ENCODE measurements at places on chromosomes 7 and 10.

- peak; percentile 15 for DNase-seq
Observed at GRCh38 chr7:115232041-115232440, 310.1 kb downstream of the MDFIC start.

- DNase-seq = no peak
Observed at GRCh38 chr7:152176797-152177196, 151.3 kb downstream of the GALNT11 start.

DNA sequence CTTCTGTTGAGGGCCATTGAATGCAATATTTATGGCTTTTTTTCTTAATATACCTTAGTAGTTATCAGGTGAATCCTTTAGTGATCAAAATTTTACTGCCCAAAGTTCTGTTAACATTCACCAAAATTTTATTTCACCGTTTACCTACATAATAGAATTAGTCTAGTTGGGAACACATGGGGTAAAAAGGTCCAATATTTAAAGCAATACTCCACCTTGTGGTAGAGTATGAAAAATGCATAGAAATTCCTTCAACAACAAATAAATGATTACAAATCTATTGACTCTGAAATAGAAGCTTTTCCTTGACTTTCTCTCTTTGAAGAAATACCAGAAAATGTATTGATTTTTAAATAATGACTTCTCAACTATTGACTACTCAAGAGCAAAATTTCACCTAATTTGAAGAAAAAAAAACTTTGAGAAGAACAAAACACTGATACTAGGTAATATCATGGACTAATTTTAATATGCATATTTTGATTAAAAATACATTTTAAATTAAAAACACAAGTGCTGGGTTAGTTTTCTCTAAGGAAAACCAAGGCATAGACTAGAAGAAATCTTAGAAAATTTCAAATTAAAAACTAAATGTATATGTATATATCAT lies 43.3 kb downstream of the POLR1F start:
- peak; percentile 66 for DNase-seq

DNA sequence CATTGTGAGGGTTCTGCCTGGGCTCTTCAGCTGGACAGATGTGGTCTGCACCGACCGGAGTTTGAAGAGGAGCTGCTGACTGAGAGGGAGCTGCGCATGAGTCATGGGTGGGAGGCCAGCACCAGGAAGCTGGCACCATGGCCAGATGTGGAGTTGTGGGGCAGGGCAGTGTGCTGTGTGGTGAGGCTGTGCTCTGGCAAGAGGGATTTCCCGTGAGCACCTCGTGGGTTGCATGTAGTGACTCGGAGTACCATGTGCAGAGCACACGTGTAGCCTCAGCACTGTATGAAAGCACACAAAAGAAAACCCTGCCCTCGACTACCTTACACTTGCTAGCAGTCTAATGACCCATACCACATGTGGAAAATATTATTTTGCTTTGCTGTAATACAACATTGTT lies 103.4 kb downstream of the WNT2 start:
- peak; percentile 25 for DNase-seq

DNA sequence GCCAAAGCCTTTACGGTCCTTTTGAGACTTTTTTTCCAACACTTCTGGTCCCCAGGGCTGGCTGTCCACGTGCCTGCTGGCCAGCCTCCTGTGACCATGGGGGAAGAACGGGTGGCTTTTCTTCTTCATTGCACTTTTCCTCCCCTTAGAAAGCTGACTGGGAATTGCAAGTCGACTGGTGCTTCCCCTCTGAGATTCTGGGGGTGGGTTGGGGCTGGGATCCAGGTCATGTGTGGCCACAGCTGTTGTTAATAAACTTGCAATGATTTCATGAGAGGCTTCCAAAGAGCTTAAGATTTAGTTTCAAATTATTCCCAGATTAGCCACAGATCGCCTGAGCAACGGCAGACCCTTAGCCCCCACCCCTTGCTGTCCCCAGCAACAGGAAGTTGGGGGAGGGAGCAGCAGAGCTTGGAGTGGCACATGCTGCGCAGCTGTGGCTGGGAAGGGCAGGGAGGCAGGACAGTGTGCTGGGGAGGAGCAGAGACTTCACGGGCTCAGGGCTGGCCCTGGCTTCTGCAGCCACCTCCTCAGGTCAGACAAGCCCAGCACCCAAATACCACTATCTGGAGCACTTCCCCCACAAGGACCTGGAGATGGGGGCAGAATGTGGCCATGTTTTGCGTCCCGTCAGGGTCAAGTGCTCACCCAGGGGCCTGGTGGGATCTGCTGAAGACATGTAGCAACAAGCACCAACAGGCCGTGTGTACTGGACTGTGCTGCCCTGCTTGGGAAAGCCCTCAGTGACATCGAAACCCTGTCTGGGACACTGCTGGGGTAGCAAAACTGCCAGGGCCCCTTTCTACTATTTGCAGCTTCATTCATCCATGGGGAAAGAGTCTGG lies 147.1 kb downstream of the RNF216 start:
- peak; percentile 53 for DNase-seq

DNA sequence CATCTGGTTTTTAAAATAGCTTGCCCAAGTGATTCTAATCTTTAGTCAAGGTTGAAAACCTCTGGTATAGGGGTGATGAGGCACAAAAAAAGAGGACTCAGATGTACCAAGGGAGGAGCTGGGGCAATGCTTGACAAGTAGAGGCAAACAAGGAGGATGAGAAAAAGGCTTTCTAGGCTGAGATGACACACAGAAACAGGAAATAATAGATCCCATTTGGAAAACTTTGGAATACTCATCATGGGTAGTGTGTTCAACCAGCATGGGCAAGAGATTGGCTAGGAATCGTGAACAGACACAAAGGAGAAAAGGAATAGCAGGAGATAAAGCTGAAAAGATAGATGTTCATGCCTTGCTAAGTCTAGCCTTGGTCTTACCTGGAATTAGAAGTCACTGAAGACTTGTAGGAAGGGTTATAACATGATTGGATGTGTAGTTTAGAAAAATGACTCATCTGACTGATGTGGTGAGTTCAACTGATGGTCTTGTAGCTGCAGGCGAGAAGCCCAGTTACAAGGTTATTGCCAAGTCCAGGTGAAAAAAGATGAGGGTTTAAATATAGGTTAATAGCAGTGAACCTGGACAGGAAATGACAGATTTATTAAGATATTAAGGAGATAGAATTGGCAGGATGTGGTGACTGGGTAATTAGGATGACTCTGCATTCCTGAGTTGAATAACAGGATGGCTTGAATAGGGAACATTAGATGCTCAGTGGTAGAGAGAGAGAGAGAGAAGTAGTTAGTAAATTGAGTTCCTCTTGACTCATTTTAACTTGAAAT lies 214.0 kb upstream of the LRGUK start:
- peak; percentile 2 for DNase-seq

GRCh38 chr10:15353471-15354017 lies 17.5 kb downstream of the FAM171A1 start:
- no peak for DNase-seq

GRCh38 chr7:3201937-3202710 lies 98.9 kb upstream of the SDK1 start:
- peak; percentile 9 for DNase-seq

GRCh38 chr7:30879139-30880124 lies 32.2 kb upstream of the AQP1 start:
- no peak for DNase-seq

DNA sequence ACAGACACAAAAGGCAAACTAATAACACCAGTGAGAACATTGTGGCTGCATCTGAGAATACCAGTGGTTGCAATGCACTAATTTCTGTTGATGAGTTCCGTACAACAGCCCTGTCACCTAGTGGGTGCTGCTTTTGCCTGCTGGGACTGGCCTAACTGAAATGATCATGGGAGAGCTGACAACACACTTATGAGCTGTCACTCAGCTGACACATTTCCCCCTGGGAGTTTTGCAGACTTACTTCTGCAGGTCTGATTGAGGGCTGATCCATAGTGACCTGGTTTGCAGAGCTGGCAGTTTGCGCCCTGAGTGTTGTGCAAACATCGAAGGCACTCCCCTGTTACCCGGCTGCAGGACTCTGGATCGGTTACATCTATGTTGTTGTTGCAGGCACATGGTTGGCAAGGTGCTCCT lies 60.6 kb upstream of the LAMB1 start:
- no peak for DNase-seq

DNA sequence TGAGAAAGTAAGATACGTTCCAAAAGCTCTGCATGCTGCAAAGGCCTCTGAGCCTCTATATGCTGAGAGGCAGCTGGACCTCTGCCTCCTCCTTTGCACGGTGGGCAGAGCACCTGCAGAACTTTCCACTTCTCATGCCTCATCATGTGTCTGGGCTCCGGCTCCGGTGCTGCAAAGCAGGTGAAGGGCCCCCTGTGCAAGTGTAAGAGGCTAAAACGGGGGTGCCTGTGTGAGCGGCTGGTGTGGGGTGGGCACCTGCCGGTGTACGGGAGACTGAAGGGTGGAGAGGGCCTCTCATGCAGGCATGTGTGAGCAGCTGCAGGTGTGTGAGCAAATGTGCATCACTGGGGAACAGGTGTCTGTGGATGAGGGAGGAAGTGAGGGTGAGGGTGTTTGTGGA lies 121.0 kb downstream of the KCNMA1 start:
- no peak for DNase-seq

GRCh38 chr7:80907141-80907601 lies 11.7 kb downstream of the SEMA3C start:
- no peak for DNase-seq

DNA sequence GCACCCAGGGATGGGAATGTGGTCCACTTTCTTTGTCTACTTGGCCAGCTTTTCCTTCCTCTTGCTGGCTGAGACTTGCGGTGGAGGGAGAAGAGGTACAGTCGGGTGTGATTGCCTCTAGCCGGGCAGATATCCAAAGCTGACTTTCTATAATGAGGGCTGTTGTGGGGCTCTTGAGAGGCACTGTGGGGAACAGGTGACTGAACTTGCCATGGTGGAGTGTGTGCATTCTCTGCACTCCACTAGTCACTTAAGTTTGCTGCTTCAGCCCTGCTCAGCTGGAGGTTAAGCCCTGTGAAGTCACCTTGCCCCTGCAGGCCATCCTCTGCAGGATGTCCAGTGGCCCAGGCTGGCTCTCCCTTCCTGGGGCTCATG lies 116.6 kb downstream of the AOAH start:
- no peak for DNase-seq

DNA sequence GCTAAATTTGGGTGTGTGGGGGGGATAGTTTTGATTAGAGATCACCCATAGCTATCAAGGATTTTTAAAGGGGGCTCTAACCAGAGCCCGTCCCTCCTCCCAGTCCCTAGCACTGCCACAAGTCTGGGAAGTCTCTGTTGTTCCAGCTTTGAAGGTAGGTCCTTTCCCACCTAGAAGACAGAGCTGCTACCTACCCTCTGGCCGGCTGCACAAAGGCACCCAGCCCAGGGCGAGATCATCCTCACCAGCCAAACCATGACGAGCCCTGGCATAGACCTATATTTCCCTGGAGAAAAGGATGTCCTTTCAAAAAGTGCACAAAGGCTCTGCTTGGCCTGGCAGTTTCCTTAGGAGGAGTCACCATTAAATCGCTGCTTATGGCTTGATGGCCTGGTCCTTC lies 147.8 kb downstream of the CYP26A1 start:
- no peak for DNase-seq

DNA sequence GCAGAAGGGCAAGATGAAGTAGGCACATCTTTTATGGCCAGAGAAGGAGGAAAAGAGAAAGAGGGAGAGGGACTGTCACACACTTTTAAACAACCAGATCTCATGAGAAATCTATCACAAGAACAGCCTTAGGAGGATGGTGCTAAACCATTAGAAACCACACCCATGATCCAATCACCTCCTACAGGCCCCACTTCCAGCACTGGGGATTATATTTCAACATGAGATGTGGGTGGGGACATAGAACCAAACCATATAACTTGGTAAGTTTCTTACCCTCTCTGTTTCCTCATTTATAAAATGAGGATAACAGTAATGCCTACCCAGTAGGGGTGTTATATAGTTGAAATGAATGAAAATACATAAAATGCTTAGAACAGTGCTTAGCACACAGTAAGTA lies 66.0 kb downstream of the CHCHD3 start:
- no peak for DNase-seq

- peak; percentile 38 for DNase-seq
Observed at GRCh38 chr7:108001764-108002725, 916 bp downstream of the LAMB1 start.

GRCh38 chr10:101875068-101875688 lies 31.6 kb upstream of the KCNIP2 start:
- DNase-seq = no peak

GRCh38 chr10:17120694-17121093 lies 8.9 kb downstream of the CUBN start:
- peak; percentile 32 for DNase-seq

- DNase-seq = no peak
Observed at GRCh38 chr10:80693565-80693964, 155.9 kb downstream of the SH2D4B start.

DNA sequence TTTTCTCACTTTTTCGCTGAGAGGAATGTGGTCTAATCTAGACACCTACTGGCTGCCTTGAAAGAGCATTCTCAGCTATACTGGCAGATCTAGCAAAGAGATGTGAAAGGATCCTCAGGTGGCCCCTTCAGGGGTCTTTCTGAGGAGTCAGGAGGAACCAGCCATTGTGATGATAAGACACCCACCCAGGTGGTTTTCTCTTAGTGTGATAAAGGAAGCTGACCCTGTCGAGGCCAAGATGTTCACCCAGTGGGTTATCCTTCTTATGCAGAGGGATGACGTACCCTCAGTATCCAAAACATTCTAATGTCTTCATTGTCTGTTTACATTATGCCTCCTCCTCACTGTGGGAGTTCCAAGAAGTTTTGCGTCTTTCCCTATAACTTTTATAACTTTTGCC lies 98.3 kb upstream of the LRGUK start:
- DNase-seq = no peak

GRCh38 chr10:115093286-115093775 lies at the start of gene ATRNL1:
ATRNL1 (plus strand) TSS chr10:115093365; CDS start chr10:115093751, 386 bp downstream.
- DNase-seq = peak; percentile 7

GRCh38 chr7:88669913-88670312 lies 89.6 kb upstream of the ZNF804B start:
- no peak for DNase-seq

DNA sequence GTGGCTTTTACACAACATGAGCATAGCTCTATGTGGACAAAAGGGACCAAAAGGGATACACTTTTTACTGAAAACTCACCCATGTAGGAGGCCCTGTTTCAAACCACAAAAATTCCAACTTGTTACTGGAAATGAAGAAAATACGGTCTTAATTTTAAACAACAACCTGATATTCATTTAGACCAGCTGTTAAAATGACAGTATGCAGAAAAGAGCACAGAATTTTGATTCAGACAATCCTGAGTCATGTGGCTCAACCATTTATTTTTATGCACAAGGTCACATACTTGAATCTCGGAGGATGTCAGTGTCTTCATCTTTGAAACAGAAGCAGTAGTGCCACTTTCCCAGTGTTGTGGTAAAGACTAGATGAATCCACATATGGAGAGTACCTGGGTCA lies 426.5 kb upstream of the NFE2L3 start:
- no peak for DNase-seq

- peak; percentile 38 for DNase-seq
Observed at GRCh38 chr10:60429084-60429849, 39.6 kb upstream of the ANK3 start.

- DNase-seq = no peak
Observed at GRCh38 chr7:90239050-90239449, 5.9 kb upstream of the CFAP69 start.

- no peak for DNase-seq
Observed at GRCh38 chr7:140899883-140900282, 24.8 kb downstream of the BRAF start.
